ENCODE measurements at places on chromosomes 12 and 14.
A peak's percentile ranks its signal among the peaks of the same experiment; 100 is the strongest.

- no peak for DNase-seq
Observed at GRCh38 chr12:109191621-109192250, 75.3 kb downstream of the ACACB start.

DNA sequence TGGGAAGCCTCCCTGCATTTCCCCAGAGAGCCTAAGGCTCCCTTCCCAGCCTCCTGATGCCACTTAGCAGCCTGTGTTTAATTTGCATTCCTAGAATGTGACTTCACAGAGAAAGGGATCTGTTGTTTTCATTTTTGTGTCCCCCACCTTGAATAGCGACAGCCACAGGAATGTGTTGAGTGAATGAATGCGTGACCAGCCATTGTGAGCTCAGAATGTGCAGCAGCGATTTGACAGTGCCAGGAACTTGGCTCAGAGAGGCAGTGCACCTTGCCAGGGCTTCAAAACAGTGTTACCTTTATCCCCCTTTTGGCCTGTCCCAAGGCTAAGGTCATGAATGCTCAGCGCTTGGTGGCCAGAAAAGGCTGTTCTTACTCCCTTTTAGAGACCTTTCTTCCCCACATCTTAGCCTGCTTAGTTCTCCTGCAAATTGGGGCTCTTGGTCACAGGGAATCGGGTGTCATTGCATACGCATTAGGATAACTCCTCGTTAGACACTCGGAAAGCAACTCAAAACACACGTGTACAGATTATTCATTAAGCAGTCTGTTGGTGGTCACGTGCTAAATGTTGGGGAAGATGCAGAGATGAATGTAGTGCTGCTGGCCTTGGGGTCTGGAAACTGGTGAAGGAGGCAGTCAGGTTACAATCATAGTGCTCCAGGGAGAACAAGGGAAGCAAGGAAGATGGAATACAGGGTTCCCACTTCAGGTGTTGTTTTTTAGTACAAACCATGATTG is 9.8 kb downstream of the NTF3 start:
- DNase-seq = no peak

DNA sequence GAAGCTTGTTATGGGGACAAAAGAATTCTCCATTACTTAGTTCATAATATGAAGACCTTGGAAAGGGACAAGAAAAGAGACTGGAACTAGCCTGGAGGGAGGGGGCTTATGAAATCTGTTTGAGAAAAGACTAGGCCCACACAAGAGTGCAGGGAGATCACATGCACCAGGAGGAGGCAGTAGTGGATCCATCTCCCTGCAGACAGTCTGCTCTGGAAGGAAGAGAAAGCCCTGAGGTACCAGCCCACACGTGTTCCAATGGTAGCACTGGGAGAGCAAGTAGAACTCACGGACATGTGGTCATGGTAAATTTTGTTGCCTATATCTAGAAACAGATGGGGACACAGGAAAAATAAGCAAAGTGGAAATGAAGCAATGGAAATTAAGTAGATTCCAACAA is 445.4 kb downstream of the SOX5 start:
- DNase-seq = no peak

DNA sequence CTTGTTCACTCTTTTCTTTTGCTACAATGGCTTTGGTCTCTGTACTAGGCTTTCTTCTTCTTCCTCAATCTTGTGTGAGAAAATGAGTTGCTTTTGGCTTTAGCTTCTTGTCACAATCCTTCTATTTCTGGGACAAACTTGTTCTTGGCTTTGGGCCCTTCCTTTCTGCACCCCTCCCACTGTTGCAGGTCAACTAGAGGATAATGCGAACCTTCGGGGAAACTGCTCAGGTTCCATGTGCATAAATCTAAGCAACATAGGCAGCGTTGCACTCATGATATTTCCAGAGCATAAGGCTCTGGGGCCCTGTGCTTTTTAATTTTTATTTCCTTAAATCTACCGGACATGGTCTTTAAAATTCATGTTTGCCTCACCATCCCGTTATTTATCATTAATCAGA is 89.8 kb upstream of the LRIG3 start:
- DNase-seq = no peak

GRCh38 chr12:28063355-28063880 is 90.9 kb upstream of the PTHLH start:
- DNase-seq = no peak

DNA sequence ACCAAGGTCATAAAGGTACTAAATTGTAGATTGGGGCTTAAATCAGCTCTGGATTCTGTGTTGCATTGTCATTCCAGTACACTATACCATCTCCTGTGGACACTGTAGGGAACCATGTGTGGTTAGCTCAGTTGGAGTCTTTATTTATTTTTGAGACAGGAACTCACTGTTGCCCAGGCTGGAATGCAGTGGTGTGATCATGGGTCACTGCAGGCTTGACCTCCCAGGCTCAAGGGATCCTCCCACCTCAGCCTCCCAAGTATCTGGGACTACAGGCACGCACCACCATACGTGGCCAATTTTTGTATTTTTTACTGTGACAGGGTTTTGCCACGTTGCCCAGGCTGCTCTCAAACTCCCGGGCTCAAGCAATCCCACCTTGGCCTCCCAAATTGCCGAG is 6.7 kb downstream of the PAPOLA start:
- no peak for DNase-seq

DNA sequence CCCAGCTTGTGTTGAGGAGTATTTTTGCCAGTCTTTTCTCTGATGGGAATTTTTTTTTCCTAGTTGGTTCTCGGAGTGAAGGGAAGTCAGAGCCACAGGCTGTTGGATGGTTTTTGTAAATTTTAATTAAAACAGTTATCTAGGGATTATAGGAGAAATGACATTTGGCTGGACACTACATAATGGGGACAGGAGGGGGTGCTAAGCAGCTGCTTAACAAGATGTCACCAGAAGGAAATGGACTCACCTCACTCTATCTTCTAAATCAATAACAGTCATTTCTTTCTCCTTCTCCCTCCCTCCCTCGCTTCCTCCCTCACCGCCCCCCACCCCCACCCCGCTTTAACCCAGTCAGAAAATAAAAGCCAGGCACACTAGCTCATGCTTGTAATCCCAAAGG is 93.4 kb upstream of the TMEM233 start:
- DNase-seq = no peak

- DNase-seq = no peak
Observed at GRCh38 chr12:24742378-24742777, 206.5 kb downstream of the BCAT1 start.

DNA sequence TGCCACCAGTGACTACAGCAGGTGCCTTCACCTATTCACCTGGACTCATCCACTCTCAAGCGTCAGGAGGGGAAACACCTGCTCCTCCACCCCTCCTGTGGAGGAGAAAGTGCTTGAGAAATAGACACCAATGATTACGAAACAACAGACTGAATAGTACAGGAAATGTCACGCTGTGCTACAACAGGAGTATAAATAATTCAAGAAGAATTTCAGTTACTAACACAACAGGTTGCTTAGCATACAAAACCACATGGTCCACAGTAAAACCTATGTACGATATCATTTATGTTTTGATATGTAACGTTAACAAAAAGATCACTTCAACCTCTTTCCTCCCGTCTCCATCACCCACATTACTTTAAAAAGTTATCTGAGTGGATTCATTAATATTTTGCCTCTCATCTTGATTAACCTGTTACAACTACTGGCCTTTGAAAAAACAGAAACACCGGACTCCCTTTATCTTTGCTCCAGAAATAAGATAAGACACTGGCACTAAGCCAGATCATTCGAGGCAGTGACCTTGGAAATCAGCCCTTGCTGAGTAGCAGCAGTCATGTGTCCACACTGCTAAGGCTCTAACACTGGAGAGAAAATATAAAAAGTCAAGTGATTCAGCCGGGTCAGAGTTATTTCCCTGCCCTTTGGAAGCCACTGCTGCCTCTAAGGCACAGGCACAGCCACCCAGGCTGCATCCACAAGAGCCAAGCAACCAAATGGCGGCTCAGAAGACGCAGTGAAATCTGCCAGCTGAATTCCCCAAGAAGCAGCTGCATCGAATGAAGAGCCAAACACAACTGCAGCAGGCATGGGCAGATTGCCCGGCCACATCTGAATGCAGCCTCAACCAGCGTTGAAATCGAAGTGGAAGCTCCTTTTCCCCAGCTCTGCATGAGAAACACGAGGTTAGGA is 40.9 kb downstream of the NT5DC3 start:
- DNase-seq = peak; percentile 19

GRCh38 chr12:48768147-48768546 is 20.7 kb downstream of the ADCY6 start:
- no peak for DNase-seq

DNA sequence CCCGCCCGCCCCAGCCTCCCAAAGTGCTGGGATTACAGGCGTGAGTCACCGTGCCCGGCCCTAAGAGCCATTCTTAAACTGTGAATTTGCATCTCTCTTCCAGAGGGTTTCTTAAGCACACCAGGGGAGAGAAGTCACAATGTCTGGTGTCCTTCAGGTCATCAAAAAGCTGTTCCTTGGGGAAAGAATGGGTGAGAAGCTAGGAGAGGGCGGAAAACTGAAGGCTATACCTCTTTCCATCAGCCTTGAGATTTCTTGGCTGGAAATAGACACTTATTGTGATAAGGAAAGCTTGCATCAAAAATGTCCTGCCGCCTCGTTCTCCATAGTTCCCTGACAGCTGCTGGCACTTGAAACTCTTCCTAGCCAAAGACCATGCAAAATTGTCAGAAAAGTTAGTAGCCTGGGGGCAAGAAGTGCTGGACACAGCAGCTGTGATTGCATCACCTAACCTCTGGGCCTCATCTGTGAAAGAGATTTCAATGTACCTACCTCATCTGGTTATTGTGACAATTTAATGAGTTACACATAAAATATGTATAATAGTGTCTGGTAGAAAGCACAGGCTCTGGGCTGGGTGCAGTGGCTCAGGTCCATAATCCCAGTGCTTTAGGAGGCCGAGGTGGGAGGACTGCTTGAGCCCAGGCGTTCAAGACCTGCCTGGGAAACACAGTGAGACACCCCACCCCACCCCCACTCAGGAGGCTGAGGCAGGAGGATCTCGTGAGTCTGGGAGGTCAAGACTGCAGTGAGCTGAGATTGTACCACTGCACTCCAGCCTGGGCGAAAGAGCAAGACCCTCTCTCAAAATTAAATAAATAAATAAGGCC is 9.7 kb upstream of the UBC start:
- no peak for DNase-seq

DNA sequence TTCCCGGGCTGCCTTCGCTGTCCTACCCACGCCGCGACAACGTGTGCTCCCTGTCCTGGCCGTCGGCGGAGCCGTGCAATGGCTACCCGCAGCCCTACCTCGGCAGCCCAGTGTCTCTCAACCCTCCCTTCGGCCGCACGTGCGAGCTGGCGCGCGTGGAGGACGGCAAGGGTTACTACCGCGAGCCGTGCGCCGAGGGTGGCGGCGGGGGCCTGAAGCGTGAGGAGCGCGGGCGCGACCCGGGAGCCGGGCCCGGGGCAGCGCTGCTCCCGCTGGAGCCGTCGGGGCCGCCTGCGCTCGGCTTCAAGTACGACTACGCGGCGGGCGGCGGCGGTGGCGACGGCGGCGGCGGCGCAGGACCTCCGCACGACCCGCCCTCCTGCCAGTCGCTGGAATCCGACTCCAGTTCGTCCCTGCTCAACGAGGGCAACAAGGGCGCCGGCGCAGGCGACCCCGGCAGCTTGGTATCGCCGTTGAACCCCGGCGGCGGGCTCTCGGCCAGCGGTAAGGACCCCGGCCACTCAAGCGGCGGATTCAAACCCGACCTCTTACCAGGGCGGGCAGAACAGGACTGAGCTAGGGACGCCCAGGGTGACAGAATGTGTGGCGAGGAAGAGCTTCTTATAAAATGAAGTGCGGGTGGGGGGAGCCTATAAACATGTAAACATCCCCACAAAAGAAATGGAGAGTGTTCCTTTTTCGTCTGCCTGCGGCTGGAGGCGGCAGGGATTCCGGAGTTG is 503 bp downstream of the HOXC12 start:
- DNase-seq = no peak
